Cortex of kidney (tissue), 1 donor: ENCODE measurements at places on chromosomes 12 and 14.

DNA sequence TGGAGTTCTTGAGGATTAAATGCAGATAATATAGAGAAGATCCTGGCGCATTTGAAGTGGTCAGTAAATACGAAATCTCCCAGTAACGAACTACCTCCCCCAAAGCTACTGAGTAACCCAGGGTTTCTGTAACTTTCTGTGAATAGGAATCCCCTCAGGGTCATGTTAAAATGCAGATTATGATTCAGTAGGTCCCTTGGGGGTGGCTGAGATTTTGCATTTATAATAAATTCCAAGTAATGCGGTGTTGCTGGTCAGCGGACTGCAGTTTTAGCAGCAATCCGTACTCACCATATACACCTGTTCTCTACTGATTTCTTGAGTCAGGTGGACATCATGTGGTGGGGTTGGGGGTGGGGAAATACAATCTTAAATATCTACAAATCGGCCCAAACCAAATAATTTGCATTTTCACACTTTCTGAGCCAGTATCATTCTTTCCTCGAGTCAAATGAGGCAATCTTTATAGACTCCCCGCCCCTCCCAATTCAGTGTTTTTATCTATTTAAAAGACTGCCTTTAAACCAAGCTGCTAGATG, 868 bp downstream of the SPATA7 start:
- no peak for DNase-seq

DNA sequence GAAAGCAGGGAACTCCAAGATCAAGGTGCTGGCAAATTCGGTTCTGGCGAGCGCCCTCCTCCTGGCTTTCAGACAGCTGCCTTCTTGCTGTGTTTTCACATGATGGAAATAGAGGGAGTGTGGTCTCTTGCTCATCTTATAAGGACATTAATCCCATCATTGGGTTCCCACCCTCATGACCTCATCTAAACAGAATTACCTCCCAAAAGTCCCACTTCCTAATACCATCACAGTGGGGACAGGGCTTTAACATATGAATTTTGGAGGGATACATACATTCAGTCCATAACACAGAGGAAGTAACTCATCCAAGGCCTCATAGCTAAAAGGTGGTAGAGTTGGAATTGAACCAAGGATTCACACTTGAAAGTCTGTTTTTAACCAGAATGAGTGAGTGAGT, 28.6 kb downstream of the DYRK2 start:
- no peak for DNase-seq

- no peak for DNase-seq
These were observed 35.9 kb upstream of the MED13L start for GRCh38 chr12:116313194-116313927.

DNA sequence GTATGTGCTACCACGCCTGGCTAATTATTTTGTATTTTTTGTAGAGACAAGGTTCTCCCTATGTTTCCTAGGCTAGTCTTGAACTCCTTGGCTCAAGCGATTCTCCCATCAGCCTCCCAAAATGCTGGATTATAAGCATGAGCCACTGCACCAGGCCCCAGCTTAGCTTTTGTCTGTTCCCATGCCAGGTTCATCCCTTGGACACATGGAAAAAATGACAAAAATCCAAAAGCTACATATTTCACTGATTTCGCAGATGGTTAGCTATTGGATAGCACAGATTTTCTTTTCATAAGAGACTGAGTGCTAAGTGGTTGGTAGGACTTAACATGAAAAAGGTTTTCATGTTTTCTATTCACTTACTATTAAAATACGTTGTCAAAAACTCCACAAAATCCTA, 286.6 kb upstream of the KITLG start:
- DNase-seq: no peak

- DNase-seq: no peak
These were observed 177.5 kb downstream of the DACT1 start for GRCh38 chr14:58815161-58815701.

- no peak for DNase-seq
These were observed 91.4 kb upstream of the FLRT2 start for GRCh38 chr14:85438481-85438942.

DNA sequence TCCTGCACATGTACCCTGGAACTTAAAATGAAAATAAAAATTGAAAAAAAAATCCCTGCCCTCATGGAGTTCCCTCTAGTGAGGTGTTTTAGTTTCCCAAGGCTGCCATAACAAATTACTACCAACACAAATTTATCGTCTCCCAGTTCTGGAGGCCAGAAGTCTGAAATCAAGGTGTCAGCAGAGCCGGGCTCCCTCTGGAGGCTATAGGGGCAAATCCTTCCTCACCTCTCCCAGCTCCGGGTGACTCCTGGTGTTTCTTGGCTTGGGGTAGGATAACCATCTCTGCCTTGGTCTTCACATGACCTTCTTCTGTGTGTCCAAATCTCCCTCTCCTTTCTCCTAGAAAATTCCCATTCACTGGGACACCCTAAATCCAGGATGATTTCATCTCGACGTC, 50.1 kb downstream of the PLXNC1 start:
- DNase-seq: no peak

- DNase-seq: no peak
These were observed 152.9 kb upstream of the CPM start for GRCh38 chr12:69085852-69086251.

DNA sequence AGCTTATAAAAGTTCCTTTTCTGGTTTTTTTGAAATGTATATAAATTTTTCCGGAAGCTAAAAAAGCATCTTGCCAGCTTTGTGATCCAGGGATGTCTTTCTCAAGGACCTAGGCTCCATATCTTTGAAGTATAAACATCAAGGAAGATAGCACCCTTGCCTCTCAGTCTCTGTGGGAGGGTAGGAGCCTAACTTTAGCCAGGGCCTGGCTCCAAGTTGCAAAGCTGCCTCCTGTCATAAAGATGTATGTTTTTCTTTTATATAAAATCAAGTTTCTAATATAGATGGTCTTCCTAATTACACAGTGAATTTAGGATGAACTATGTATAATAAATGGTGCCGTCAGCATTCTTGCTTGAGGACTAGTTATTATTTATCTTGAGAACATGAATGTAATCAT, 612.6 kb upstream of the USP15 start:
- DNase-seq: no peak

- no peak for DNase-seq
These were observed 173.2 kb downstream of the SUDS3 start for GRCh38 chr12:118549510-118549980.

DNA sequence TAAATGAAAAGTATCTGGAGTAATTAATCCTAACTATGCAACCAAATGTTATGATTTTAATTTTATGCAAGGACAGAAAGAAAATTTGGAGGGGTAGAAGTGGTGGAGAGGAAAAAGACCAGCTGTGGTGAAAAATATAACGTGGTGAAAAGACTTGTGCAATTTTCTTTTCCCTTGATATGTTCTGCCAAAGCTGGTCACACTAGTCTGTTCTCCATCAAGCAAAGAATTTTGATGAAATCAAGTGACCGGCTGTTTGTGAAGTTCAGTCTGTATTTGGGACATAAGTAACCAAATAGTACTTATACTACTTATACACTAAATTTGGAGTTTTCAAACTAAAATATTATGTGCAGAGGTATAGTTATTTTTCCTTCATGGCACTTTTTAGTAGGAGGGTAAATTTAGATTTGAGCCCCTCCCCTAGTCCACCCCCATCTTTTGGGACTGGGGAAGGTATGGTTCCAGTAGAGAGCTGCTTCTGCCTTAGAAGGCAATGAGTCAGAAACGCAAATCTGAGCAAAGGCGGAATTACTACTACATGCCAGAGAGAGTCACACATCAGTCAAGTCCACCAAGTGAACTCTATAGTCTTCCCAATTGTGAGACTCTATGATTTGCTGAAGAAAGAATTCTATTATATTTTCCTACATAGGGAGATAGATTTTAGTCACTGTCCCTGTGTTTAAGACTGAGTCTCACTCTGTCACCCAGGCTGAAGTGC, 229.7 kb downstream of the SLC25A21 start:
- DNase-seq: no peak

- DNase-seq: no peak
These were observed 4.2 kb downstream of the CCDC60 start for GRCh38 chr12:119338593-119339363.

DNA sequence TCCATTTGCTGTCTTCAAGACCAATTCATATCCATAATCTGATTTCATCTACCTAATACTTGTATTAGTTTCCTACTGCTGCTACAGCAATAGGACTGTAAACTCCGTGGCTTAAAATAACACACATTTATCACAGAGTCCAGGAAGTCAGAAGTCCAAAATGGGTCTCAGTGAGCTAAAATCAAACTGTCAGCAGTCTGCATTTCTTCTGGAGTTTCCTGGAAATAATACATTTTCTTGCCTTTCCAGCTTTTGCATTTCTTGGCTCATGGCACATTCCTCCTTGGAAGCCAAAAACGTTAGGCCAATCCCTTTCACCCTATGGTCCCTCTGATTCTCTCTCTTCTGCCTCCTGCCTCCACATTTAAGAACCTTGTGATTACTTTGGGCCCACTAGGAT, 239.8 kb downstream of the PRKD1 start:
- no peak for DNase-seq

DNA sequence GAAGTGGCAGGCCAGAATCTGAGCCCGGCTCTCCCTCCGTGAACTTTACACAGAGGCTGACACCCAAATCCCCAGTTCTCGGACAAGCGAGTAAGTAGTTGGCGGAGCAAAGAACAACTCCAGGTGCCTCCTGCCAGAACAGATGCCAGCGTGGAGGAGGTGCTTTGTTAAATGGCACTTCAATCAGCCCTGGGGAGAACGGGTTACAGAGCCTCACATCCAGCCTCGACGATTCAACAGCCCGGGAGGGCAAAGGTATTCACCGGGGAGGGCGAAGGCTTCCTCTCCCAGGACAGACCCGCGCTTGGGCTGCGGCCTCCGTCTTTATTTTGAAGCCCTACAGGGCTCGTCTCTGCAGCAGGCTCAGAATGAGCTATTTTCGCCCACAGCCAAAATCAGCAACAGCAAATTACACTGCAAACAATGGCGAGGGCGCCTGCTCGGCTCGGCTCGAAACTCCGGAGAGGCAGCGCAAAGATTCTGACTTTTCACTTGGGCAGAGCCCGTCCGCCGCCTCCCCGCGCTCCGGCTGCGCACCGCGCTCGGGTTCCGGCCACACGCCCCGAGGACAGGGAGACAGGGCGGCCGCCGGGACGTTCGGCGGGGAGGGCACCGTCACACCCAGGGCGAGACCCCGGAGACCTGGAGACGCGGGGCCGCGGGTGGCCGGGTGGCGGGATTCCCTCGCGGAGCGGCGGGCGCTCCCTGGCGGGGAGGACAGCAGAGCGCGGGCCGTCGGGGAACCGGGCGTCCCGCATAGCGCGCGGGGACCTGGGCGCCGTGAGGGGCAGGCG, 811 bp downstream of the TMCC3 start:
- no peak for DNase-seq

- DNase-seq: no peak
These were observed 42.4 kb downstream of the MDM2 start for GRCh38 chr12:68850390-68850789.

DNA sequence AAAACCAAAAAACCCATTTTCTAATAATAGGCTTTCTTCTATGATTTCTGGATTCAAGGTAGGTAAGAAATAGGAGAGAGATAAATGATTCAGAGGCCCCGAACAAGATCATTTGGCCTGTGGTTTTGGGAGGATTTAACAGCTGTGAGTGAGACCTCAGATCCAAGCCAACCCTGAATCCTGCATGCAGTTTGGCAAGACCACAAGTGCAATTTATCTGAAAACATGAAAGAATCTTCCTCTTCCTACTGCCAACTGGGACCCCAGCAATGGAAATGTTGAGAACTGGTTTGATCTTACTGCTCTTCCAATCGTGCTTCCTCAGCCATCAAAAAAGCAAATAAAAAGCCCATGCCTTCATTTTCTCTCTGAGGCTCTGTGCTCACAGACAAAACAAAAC, 519.7 kb upstream of the TBX3 start:
- DNase-seq: no peak

DNA sequence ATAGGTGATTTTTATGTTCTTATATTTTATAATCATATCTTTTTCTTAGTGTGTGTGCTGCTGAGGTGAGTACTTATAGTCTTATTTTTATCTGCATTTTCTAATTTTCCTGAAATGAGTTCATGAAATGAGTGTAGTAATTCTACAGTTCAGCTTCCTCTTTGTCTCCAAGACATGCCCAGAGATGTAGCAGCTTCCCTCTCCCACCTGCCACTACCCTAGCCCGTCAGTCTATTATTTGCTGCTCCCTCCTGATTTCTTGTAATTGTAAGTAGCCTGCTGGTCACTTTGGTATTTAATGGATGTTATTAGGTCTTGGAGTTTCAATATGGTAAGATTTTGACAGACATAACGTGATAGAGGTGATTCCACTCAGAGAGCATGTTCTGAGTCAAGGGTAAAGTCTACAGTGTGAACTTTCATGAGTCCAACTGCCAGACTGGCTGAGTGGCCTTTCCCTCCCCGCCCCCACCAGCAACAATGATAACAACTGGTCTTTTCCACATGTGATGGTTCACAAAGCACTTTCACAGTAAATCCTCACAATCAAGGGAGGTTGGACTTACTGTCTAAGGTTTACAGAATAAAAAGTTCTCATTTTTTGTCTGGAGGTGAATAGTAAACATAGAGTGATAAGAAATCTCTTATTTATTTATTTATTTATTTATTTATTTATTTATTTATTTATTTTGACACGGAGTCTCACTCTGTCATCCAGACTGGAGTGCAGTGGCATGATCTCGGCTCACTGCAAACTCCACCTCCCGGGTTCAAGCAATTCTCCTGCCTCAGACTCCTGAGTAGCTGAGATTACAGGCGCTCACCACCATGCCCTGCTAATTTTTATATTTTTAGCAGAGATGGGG, 4.2 kb upstream of the RIPK3 start:
- DNase-seq: no peak
